ENCODE measurements at places on chromosomes 7 and 10.

DNA sequence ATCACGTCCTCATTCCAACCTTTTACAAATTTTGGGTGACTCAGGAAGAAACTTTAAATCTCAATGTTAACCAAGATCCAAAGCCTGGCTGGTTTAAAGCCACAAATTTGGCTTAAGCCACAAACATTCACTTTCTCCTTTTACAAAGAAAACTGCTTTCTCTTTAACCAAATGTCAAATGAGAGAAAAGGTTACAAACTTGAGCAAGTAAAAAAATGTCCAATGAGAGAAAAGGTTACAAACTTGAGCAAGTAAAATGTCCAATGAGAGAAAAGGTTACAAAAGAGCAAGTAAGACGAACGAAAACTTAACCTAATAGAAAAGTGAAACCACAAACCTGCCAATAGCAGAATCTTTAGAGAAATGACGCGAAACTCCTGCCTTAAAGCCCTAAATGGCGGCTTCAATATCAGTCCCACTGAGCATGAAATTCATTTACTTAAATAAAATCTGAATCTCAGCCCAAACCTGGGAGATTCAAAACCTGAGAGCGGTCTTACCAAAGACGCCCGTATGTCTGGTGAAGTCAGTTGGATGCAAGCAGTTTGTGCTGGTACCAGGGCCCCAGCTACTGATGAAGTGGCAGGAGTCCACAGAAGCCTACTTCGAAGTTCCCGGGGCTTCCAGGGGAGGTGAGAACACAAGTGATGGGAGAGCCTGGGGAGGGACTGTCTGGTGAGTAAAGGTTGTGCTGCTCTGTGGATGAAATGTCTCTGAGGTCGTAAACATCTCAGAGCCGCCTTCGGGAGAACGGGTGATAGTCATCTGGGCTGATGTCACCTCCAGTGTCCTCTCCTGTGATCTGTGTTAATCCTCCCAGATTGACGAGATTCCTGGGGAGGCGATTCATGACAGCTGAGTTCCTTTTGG lies 74.6 kb downstream of the PAXIP1 start:
- no peak for DNase-seq

GRCh38 chr10:80276335-80276734 lies 13.1 kb downstream of the MAT1A start:
- DNase-seq: no peak

- DNase-seq: no peak
Observed at GRCh38 chr7:117476557-117477215, 3.1 kb upstream of the CFTR start.

GRCh38 chr10:71127104-71127503 lies 85.3 kb upstream of the UNC5B start:
- DNase-seq: no peak

DNA sequence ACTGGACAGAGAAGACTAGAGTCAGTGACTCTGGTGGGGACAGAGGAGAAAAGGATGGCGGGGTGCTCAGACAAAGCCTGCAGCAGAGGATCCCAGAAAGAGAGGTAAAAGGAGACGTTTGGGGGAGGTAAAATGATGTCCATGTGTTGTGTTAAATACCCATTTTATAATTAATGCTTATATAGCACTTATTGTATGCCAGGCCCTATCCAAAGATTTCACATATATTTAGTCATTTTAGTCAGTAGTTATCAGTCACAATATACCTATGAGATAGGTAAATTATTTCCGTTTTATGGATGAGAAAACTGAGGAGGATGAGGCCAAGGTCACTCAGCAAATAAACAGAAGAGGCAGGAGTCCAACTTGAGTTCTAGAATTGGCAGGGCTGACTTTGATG lies 144.6 kb upstream of the SEMA3E start:
- no peak for DNase-seq

Measured in T-helper 1 cell (primary cell).